SW 1271 (cell line): ENCODE measurements at places on chromosomes 16 and 17.

- DNase-seq = no peak
Measured at GRCh38 chr17:40703652-40704051, at the start of gene KRT24. Gene KRT24 (minus strand): TSS chr17:40703752. CDS start chr17:40703693, 59 bp downstream.

DNA sequence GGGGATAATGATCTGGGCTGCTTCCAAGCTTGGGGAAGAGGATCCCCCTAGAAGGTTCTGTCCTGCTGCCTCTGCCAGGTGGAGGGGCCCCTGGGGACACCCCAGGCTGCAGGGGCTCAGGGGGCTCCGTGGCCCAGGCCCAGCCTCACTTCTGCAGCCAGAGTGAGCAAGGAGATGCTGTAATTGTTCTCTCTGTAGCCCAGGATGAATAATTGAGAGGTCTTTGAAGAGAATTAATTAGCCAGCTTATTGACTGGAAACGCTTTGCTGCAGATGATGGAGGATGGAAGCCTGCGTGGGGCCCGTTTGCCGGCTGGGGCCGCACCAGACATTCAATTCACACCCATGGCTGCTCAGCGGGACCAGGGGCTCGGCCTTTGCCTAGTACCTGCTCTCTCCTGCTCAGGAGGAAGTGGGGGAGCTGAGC, 38.5 kb downstream of the TMEM235 start:
- no peak for DNase-seq

DNA sequence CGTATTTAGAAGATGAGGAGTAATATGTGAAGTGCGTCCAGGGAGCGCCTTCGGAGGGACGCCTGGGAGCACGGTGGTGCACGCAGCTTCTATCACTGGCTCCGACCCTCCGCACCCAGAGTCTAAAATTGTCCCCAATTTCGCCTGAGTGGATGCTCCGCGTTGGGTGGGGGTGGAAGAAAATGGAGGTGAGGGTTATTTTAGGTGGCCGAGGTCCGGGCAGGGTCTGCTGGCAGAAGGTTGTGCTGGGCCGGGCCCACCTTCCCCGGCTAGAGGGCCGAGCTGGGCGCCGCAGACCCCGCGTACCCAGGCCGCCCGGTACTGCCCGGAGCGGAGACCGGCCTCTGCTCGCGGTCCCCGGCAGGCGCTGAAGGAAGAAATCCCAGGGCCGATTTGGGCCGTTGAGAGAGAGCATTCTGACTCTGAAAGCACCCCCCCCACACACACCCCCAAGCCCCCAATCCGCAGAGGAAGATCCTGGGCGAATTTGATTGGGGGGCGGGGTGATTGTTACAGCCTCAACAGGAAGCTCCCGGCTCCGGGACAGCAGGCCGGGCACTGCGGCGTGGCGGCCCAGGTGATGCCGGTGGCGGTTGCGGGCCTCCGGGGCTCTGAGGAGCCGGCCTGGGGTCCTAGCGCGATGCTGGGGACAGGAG, 3.0 kb downstream of the BAHCC1 start:
- DNase-seq = no peak

DNA sequence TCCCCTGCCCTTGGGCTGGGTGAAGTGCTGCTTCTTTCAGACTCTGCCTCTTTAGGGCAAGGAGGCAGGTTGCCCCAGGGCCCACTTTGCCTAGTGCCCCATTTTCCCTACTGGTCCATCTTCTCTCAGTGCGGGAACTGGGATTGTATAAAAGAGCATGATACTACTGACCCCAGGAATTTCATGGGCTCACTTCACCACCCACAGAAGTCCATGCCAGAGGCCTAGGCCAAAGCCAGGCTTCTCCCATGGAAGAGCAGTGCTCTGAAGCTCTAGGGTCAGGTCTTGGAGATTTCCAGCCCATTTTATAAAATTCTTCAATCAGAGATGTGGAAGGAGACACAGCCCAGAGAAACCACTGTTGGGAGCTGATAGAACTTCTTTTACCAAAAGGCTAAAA, 5.7 kb downstream of the CACNG1 start:
- DNase-seq = no peak

- DNase-seq = no peak
Measured at GRCh38 chr16:27473101-27473900, 71.3 kb downstream of the IL21R start.

DNA sequence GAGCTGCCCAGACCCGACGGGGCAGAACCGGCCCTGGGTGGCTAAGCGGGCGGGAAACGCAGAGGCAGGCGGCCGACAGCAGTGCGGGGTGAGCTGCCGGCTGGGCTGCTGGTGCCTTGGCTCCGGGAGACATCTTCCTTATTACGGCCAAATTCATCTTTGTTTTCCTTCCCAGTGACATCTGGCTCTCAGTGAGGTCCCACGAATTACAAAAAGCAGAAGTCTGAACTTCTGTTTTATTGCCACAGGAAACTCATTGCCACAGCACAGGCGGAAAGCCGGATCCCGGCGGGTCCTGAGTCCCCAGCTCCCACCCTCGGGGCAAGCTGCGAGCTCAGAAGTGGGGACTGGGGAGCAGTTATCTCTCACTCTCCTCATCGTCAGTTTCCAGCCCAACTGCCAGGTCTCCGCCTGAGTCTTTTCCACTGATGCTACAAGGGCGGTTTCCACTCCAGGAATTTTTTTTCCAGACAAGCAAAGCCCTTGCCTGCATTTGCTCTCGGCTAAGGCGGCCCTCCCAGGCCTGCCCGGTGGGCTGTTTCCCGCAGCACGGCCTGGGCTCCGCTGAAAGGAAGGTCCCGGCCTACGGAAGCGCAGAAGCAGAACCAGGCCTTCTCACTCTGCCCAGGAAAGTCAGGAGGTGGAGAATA, 40.3 kb downstream of the CBFA2T3 start:
- DNase-seq = no peak

DNA sequence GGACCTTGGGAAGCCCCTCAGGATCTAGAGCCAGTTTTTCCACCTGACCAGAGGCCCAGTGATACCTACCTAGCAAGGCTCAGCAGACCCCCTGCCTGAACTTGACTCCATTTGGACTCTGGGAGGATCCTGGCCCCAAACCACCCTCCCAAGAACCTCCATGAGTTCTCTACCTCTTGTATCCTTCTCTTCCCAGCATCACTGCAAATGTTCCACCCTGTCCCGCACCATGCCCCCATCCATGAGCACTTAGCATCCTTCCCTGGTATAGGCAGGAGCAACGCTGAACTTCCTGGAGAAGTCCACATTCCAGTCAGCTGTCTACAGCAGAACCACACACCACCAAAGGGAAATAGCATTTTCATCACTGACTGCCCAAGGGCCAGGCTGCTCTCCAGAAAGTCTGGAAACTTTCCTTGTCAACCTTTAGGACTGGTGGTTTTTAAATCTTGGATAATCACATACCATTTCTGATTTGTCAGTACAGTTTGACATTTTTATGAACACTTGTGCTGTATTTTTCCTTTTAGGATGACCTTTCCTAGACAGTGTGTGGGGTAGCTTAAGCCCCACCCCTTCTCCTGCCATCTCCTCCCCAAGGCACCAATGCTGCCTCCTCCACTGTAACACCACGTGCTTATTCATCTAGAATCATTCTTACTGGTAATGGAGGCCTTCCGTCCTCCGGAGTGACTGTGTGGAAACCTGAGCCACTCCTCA, 13.9 kb downstream of the EIF4A3 start:
- DNase-seq = no peak

GRCh38 chr16:87702325-87702811, 63.4 kb downstream of the KLHDC4 start:
- no peak for DNase-seq

DNA sequence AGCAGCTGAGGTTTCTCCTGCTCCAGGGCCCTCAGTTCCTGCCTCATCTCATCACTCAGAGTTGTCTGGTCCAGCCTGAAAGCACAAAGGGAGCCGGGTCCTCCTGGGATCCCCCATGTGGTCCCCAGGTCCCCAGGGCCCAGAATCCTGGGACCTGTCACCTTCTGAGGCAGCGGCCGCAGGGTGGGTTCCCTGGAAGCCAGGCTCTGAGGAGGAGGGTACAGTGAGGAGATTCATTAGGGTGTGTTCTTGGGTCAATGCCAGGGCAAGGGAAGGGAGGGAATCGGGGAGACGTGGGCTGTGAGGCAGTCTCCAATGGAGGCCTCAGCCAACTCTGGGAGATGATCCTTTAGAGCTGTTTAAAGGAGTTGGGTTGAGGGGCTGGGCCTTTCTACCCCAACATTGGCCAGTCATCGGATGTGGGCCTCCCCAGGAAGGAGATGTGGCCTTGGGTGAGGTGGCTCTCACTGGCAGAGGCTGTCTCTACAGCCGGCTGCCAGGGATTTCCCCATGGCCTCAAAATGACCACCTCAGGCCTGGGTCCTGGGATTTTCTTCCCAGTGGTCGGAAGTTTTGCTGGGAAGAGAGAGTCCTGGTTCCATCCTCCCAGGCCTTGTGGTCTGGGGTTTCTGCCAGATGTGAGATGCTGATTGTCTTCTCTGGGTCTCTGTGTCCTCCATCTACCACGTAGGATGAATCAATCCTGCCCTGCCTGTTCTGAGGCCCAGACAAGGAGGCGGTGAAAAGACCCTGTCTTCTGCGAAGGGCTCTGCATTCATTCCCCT, 47.3 kb downstream of the NLRP1 start:
- no peak for DNase-seq

- DNase-seq = no peak
Measured at GRCh38 chr17:58344047-58344790, 7.8 kb downstream of the SUPT4H1 start.

DNA sequence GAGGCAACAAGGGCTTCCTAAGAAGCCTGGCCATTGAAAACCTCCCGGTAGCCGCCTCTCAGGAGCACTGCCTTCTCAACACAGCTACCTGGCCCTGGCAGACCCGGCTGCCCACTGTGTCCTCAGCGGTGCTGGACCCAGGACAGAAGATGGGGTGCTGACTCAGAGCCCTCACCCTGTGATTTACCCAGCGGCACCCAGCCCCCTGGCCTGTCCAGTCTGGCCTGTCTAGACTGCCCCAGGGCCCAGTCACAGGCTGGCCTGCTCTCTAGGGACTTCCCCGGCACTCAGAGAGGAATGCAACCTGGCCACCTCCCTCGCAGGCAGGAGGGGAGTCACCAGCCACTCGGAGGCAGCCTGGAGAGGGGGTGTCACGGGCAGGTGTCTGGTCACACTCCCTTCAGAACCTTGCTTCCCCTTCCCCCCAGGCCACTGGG, 20.1 kb downstream of the PIEZO1 start:
- no peak for DNase-seq

DNA sequence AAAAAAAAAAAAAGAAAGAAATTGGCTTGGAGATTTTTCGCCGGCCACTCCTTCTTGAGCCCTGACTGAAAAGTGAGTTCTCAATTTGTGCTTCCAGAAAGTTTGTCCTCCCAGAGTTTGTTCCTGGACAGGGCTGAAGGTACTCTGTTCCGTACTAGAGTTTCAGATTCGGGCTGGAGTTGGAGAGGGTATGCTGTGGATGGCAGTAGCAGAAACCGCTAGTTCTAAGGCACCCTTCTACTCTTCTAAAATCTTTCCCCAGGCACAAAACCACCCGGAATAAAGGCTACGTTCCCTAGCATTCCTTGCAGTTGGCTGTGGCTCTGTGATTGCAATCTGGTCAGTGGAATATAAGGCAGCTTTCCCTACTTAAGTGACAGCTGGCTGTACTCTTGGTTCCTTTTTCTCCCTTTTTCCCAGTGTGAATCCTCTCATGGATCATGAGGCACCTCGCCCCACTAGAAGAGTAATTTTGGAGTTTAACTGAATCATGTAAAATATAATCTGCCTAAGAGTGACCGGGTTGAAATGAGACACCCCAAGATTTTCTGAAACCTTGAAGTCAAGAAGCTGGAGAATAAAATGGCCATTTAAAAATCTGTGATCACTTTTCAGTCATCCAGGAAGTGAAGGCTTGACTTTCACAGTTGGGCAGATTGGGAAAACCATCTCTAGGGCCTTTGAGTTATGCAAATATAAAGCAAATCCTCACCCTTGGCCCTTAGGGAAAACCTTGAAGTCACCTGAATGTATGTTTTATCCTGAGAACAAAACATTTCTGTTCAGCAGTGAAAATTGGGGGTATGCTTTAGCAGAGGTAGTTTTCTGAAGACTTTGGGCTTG, 901 bp upstream of the HEATR6 start:
- peak; percentile 64 for DNase-seq

- no peak for DNase-seq
Measured at GRCh38 chr16:84082110-84082509, 34.6 kb downstream of the MBTPS1 start.

DNA sequence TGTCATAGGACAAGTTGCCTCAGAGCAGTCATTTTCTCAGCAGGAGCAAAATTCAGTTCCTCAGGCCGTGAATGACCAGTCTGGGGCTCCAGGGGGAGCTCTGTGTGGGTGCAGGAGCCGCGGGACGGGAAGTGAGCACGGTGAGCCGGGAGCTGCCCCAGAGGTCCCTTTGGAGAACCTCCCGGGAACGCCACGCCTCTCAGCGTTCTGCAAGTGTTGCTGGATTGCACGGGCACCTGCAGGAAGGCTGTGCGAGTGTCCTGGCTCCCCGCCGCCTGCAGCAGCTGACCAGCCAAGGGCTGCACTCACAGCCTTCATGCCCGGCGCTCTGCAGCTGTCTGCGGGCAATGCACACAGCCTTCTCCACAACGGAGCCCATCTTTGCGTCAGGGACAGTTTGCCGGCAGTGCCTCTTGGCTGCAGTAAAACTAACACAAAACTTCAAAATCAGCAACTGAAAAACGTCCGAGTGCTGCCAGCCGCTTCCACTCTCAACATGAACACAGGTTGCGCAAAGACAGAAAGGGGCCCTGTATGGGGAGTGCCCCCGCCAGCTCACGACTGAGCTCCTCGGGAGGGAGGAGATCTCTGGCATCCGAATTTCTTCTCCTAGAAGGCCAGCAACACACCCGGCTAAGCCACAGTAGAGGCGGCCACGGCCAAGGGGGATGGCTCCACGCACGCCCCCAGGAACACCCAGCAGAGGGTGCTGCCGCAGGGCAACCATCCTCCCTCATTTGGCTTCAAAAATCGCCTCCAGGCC, 16.0 kb downstream of the NDUFAF8 start:
- DNase-seq = peak; percentile 22

DNA sequence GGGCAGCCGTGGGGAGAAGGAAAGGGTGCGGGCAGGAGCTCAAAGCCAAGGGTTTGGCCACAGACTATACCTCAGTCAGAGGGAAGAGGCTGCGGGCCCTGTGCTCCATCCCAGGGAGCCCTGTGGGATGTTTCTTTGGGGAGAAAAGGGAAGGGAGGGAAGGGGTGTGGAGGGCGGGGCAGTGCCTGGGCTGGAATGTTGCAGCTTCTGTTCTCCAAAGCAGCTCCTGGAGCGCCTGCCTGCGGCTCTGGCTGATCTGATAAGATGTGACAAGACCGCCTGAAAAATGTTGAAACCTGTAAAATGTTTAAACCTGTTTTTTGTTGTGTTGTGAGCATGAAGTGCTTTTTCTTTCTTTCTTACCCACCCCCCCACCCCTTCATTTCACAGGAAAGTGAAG, 32.8 kb downstream of the WNT3 start:
- no peak for DNase-seq

GRCh38 chr17:36862116-36862920, 75.0 kb upstream of the LHX1 start:
- no peak for DNase-seq

GRCh38 chr16:82031116-82032084, 3.7 kb upstream of the HSD17B2 start:
- peak; percentile 53 for DNase-seq
